ENCODE measurements at places on chromosomes 5 and 9.

DNA sequence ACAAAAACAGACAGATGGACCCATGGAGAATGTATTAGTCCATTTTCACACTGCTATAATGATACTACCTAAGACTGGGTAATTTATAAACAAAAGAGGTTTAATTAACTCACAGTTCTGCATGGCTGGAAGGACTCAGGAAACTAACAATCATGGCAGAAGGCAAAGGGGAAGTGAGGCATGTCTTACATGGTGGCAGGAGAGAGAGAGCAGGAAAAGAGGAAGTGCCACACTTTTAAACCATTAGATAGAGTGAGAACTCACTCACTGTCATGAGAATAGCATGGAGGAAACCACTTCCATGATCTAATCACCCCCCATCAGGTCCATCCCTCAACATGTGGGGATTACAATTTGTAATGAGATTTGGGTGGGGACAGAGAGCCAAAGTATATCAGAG is 808.9 kb downstream of the CDH12 start:
- DNase-seq, result no peak

DNA sequence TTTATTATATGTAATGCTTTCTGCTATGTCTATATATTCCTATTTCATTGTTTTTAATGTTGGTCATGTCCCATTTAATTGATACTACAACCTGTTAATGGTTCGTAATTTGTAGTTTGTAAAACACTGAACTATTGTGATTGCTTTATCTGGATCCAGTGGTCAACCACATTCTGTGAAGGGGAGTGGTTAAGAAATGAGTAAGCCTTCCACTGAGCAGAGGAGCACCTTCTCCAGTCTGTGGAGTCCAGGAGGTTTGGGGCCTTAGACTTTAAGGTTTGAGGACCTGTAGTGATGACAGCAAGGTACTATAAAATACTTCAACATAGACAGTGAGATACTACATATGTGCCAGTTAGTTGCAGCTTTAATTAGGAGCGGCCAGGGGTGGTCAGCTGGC is 67.7 kb upstream of the RAD23B start:
- DNase-seq, result no peak

DNA sequence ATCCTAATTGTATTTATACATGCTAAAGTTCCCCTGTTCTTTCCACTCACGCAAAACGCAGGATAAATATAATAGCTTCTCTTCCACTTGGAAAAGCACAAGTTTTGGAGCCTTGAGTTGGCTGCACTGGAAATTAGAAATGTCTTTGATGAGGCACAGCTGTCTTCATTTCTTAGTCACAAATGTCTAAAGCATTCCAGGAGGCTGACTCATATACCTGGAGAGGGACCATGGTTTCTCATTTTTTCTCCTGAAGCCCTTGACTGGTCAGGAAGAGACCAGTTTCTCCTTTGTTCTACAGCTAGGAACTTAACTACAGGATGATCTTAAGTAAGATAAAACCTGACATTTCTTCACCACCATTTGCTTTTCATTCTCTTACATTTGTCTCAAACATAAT is 16.2 kb downstream of the MTX3 start:
- DNase-seq, result no peak

DNA sequence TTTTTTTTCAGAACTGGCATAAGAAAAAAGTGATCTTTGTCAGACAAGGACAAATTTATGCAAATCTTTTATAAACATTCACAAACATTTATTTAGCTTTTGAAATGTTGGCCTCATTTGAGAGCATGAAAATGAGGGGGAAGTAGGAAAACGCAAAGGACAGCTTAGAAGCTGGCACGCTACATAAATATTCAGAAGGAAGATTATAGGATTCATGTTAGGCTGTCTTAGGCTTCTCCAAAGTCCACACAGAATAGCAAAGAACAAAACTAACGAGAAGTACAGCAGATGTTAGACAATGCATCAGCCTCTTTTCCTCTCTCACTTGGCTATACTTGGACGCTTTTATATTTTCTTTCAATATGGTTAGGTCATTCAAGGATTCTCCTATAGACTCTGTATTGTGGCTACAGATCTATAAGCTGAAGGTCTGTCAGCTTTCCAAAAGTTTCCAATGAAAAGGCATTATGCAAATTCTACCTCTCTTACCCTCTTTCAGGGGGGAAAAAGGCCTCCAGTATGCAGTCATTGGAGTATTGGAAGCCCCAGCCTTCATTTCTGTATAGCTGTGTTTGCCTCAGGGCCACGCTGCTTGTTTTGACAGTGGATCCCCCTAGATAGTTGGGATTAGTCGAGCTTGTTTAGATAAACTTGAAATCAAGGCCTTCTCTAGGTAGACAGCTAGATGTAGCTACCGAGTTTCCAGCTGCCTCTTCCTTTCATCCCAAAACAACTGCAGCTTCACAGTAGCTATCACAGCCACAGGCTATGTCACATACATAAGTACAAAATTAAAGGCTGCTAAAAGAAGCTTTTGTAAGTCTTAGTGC is 153.0 kb downstream of the DENND1A start:
- DNase-seq, result no peak

- no peak for DNase-seq
Observed at GRCh38 chr9:125674981-125675973, 31.7 kb downstream of the MAPKAP1 start.

GRCh38 chr9:105246656-105247173 is 2.3 kb downstream of the SLC44A1 start:
- no peak for DNase-seq

- no peak for DNase-seq
Observed at GRCh38 chr5:23977365-23977764, 470.0 kb downstream of the PRDM9 start.

DNA sequence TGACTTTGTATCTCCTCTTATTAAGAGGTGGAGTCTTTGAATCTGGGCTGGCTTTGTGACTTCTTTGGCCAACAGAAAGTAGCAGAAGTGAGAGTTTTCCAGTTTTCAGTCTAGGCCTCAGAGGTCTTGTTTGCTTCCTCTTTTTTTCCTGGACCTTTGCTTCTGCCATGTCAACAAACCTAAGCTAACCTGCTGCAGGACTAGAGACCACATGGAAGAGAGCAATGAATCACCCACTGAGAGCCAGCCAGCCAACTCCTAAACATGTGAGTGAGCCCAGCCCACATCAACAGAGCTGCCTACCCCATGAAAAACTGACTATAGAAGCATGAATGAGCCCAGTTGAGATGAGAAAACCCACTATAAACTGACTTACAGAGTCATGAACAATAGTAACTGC is 29.9 kb downstream of the MRPL22 start:
- DNase-seq, result no peak
